ENCODE measurements at places on chromosomes 5 and 9. TPM values are rescaled to one million over a fixed set of nuclear protein-coding genes. Genes with fewer than 3 reads are reported as not detected.

GRCh38 chr5:176466245-176466871 lies 18.2 kb downstream of the FAF2 start:
- H3K36me3 ChIP-seq = no peaks in the 10 kb centered on the region
- no peaks in the 10 kb centered on the region for H3K27me3 ChIP-seq
- DNase-seq = no peak
- no peaks in the 10 kb centered on the region for H3K4me1 ChIP-seq
- no peak overlapping the region for H3K4me3 ChIP-seq

- DNase-seq = no peak
- no peak overlapping the region for H3K4me3 ChIP-seq
- no peaks in the 10 kb centered on the region for H3K36me3 ChIP-seq
- H3K27ac ChIP-seq = no peak overlapping the region
Measured at GRCh38 chr5:1535646-1536045, 11.9 kb upstream of the LPCAT1 start.

DNA sequence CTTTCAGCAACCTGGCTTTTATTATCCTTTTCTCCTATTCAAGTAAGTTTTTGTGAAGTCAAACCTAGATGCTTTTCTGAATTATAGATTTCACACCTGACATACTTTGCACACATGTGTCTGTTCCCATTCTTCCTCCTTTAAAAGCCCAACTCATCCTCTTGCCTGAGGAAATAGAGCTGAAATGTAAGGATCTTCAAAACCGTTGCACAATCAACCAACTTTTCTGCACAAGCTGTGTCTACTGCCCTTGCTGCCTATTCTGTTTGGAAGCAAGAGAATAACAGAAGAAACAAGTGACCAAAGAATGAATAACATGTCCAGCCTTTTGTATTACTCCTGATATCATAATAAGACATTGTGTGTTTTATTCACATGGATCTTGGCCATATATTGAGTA lies 95.1 kb upstream of the ITGA1 start:
- no peaks in the 10 kb centered on the region for H3K36me3 ChIP-seq
- no peak overlapping the region for H3K4me3 ChIP-seq
- no peaks in the 10 kb centered on the region for H3K4me1 ChIP-seq
- no peak for DNase-seq
- no peak overlapping the region for H3K27ac ChIP-seq

Gene ISL1
- not detected for total RNA-seq

Gene GARIN3
- not detected for total RNA-seq

All from aorta (tissue), 5 donors.